GM19239 (cell line): ENCODE measurements at places on chromosomes 12 and 14.

DNA sequence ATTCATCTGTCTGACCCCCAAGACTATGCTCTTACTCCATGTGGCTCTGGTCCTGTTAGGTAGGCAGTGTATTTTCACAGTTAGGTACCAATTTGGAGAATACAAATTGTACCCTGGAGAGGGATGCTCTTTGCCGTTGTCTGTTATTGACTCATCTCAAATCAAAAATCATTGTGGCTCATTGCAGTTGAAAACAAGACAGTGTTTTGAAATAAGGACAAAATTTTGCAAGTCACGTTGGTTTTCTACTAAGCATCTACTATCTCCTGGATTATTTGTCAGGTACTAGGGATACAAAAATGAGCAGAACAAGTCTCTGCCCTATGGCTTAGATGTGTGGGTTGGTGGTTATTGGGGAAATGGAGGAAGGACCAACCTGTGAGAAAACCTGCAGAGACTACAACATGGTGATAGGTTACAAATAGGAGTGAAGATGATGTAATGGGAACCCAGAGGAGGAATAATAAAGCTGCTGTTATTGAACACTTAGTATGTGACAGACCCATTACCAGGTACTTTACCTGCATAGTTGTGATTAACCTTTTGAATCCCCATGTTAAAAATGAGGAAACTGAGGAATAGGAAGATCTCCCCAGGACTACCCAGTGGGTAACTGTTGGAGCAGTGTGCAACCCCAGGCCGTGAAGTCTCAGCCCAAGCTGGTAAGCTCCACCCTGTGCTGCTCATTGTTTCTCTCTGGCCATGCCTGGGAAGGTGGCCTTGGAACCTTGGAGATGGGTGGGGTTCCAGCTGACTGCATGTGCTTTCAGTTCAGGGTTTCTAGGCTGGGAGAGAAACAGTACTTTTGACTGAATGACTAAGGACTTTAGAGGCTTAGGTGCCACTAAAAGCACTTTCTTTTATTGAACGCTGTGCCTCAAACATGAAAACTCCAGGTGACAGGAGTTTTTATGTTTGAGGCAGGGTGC, 72.9 kb upstream of the SRSF5 start:
- DNase-seq = no peak

DNA sequence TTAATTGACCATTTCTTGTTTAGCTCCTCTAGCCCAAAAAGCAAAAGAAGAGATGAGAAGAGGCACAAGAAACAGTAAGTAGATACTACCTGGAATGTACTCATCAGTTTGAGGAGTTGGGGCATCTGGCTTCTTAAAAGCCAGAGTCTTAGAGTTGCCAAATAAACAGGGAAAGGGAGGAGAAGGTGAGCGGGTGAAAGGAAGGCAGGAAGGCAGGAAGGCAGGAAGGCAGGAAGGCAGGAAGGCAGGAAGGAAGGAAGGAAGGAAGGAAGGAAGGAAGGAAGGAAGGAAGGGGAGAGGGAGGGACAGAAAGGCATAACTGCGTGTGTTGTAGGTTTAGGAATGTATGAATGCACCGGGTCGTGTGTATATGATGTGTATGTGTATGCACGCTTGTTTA, 56.7 kb upstream of the HSPB8 start:
- no peak for DNase-seq

DNA sequence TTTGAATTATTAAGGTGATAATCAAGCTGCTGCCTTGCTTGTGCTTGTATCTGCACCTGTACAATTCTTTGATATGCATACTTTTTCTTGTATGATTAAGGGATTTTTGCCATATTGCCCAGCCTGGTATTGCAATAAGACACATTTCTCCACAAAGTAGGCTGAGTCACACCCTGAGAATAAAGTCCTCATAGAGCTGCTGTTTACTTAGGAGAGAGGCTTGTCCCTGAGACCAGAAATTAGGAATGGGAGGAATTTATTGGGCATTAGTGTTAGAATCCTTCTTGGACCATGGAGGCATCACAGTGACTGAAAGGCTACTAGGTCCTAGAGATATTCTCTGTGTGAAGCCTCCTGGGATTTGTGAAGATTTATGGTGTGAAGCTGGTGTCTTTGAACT, 506.8 kb upstream of the FBXO33 start:
- no peak for DNase-seq

DNA sequence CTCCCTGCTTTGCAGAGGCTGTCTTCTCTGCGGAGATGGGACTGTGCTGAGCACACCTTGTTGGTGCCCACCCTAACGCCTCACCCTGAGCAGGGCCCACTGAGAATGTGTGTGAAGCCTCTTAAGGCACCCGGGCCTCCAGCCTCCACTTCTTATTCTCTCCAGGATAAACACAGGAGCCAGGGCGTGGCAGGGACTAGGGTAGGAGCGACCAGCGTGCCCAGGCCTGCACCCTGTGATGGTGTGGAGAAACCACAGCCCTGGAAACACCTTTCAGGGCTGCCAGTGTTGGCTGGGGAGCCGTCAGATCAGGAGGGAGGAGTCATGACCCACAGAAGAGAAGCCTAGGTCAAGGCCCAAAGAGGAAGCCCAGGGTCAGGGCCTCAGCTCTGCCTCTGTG, 41.3 kb downstream of the VDR start:
- no peak for DNase-seq

GRCh38 chr12:2583642-2584401, 210.9 kb upstream of the FKBP4 start:
- DNase-seq = no peak

DNA sequence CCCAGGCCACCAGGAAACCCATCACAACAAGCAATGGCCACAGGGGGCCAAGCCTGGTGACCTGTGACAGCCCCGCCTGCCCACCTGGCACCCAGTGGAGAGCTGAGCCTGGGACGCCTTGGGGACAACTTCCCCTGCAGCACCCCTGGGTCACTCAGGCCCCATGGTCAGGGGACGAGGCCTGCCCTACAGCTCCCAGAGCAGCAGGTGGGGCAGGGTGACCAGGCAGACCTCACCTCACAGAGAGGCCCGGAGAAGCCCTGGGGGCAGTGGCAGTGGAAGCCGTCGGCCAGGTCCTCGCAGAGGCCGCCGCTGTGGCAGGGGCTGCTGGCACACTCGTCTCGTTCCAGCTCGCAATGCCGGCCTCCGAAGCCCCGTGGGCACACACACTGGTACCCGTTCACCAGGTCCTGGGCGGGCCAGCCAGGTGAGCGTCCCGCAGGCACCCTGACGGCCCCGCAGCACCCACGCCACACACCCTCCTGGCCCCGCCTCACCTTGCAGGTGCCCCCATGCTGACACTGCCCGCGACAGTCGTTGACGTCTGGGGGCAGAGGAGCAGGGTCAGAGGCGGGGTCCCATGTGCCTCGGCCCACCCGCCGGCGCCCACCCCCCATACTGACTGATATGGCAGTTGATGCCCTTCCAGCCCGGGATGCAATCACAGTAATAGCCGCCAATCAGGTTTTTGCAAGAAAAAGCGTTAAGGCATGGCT, 18.1 kb downstream of the JAG2 start:
- DNase-seq = no peak

GRCh38 chr12:27344246-27344645, 11.6 kb downstream of the BMAL2 start:
- DNase-seq = no peak

DNA sequence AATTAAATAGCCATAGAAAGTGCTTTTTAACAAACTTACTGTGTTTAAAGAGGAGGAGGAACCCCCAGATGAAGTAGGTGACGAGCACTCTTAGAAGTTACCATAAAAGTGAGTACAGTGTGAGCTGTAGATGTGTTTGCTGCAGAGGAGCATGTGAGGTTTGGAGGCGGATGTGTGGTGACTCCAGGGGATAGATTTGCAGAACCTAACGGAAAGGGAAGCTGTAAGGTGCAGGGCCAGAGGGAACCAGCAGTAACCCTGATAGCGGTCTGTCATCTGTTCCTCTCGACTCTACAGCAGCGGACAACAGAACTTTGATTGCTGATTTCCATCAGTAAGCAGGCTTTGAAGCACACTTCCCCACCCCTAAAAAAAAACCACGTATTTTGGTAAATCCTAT, 5.2 kb downstream of the CALM1 start:
- no peak for DNase-seq

DNA sequence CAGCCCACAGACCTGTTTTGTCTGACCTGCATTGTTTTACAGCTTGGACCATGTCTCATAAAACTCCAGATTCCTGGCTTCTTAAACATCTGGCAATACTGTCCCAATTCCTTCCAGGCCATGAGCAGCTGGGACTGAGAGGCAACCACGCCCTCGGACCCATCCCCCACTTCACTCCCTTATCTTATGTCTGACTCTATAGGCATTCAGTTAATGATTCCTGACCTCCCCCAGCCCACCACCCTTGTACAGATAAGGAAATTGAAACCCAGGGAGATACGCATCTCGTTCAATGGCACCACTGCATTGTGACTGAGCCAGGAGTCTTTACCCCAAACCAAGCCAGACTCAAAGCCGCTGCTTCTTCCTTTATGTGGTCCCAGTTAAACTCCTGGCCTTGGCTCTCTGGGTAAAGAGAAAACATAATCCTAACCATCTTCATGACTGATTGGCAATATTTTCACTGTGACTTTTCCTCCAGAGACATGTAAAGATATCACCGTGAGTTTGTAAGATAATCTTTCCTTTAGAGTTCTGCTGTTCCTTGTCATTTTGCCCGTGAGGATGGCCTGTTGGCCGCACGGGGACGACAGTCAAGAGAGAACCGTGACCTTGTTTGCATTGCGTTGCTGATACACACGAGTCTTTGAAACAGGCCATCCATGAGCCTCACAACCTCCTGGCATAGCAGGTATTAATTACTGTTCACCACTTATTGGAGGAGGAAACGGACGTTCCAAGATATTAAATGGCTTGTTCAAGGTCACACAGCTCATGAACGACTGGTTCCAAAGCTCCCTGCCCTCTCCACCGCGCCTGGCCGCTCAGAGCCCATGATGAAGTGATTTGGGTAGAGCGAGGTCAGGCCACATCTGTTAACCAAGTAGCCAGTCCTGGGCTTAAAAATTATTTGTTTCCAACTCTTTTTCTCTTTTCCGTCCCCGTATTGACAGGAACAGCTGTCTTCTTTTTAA, 39.4 kb downstream of the MAP1LC3B2 start:
- DNase-seq = no peak

DNA sequence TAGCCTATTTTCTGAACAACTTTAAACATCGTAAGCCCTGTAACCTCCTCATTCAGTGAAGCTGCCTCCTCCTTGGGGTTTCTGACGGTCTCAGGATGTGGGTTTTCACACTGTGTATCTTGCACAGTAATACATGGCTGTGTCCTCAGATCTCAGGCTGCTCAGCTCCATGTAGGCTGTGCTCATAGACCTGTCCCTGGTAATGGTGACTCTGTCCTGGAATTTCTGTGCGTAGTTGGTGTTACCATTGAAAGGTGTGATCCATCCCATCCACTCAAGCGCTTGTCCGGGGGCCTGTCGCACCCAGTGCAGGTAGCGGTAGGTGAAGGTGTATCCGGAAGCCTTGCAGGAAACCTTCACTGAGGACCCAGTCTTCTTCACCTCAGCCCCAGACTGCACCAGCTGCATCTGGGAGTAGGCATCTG, 980.5 kb downstream of the TMEM121 start:
- DNase-seq = no peak

DNA sequence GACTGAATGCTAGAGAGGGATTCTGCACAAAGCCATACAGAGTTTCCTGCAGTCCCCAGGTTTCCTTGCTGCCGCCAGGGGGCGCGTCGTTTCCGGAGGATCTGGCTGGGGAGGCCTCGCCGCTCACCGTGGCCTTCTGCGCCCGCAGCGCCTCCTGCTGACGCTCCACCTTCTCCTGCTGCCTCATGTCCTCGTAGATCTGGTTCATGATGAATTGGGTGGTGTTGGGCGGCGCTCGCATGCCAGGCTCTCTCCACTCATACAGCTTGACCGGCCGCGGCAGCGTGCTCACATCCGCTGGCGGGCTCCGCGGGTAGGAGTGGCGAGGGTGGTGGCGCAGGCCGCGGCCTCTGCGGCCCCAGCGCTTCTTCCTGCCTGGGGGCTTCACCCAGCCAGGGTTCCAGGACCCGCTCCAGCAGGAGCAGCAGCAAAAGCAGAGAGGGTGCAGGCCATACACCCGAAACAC, 987 bp downstream of the CCER1 start:
- no peak for DNase-seq

DNA sequence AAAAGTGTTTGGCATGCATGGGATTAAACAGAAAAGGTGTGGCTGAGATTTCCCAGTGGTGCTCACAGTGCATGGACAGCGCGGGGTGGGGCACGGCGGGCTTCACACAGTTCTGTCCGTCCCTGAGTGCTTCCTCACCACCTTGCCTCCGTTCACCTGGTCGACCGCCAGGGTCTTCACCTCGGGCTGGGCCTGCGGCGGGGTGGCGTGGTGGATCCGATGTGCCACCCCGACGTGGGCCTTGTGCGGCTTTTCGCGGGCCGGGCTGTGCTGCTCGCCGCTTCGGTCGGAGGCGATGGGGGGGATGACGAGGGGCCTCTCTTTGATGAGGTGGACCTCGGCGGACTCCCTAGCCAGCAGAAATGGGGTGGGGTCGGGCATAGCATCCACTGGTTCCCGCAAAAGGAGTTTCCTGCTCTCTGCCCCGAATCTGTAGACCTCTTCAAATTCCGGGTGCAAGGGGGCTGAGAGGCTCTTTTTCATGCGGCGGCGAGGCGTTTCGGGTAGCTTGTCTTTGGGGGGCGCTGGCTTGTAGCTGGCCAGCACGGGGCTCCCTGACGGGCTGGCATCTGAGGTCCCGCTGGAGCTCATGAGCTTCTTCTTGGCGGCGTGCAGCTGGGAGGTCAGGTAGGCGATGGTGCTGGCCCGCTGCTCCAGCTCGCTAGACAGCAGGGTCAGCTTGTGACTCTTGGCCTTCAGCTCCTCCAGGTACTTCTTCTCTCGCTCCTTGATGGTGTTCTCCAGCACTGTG, 35.5 kb downstream of the CCDC92 start:
- DNase-seq = no peak

DNA sequence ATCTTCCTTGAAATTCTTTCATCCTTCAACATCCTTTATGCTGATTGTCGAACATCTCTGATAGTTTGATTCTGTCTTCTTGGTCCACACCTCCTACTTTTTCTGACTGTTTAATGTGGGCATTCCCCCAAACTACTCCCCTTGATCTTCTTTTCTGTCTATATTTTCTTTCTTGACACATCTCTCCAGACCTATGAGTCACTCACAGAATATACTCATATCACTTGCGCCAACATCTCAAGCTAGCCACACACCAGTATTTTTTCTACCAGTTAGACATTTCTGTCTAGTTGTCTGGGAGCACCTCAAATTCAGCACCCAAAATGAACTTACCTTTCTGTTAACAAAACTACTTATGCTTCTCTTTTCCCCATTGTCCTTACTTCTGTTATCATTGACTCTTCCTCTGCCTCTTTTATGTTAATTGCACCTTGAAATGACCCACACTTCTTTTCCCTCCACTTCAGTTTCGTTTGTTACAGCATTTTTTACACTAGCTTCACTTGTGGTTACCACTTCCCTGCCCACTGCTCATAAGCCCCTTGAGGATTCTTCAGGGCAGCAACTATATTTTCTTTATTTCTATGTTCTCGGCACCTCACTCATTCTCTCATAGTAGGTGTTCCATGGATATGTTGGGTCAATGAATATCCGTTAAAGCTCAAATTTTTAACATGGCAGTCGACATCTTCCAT, 33.5 kb downstream of the TSHR start:
- no peak for DNase-seq
